ENCODE measurements at places on chromosomes 12 and 14. TPM values are rescaled to one million over a fixed set of nuclear protein-coding genes. Genes with fewer than 3 reads are reported as not detected.

Gene SIX6
- not detected for total RNA-seq

Gene C12orf56
- not detected for total RNA-seq

Gene TAS2R13
- 0.17 TPM for total RNA-seq

Gene ZNF891
- 0.30 TPM for total RNA-seq

Gene MGAT4C
- total RNA-seq = not detected

Gene SMCO2
- not detected for total RNA-seq

Gene WSCD2
- not detected for total RNA-seq

Gene LGALS3
- total RNA-seq = 331 TPM

Gene INHBC
- not detected for total RNA-seq

Gene BCL2L14
- total RNA-seq = not detected

Gene SYNE2
- 8.4 TPM for total RNA-seq

Gene RNU6-7
- not detected for total RNA-seq

Measured in bronchus fibroblast of lung (primary cell).